CD4-positive, CD25-positive, alpha-beta regulatory T cell (primary cell): ENCODE measurements at places on chromosomes 1 and 21. TPM values are rescaled to one million over a fixed set of nuclear protein-coding genes. Genes with fewer than 3 reads are reported as not detected.

DNA sequence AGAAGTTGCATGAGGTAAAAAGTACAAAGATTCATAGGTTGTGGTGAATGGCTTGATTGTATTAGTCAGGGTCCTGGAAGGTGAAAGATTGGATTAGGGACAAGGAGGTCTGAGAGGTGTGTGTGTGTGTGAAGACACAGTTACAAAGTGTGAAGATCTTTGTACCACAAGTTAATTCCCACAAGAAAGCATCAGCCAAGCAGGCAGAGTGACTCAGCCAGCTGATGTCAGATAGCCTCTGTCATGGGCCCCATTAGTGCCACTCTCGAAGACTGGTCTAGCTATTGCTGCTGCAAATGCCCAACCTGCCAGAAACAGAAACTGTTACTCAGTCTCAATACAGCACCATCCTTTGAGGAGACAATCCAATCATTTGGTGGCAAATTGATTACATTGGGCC, 96.5 kb downstream of the DTL start:
- DNase-seq = no peak

DNA sequence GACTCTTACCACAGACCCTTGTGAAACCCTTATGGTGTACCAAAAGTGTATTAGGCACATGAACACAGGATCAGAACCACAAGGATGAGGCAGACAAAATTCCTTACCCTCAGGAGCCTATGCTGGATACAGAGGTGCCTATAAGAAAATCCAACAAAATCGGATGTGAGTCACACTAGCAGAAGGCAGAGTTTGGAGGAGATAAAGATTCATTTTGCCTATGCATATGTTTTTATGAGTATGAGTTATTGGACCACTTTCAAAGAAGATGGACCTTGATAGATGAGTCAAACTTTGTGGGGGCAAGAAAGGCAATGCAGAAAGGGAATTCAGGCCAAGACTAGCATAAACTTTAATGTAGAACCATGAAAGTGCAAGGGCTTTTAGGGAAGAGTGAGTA, 17.0 kb downstream of the CAMK1G start:
- no peak for DNase-seq

DNA sequence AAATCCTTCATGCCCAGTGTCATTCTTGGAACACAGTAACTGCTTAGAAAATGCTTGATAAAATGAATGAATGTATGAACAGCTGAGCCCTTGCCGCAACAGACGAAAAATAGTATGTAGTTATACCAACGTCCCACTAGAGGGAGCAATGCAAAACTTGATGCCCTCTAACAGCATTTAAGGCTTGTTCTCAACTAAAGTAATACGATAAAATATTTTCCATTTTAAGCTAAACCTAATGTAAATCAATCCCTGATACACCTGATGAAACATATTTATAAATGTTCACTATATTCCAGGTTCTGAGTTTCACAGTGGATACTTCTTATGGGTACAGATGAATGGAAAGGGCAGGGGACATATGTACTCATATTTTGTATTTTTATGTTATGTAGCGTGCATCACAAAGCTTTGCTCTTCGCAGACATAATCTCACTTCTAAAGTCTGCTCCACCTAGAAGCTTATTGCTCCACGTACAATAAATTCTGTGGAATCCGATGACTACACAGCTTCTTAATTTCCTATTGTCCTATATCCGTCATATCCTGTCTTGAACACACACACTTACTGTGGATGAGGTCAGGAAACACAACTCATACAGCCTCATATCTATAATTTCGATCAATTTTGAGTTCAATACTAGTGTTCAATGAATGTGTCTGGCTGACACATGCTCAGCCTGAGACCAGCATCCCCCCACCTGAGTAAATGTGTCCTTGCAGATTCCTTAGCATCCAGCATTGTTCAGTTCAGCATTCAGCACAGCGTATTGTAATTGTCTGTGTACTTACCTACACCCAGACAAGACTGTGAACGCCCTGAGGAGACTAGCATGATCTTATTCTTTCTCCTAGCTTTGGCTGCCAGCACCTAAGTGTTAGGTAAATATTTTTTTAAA, 4.4 kb upstream of the UTP25 start:
- peak; percentile 61 for DNase-seq

DNA sequence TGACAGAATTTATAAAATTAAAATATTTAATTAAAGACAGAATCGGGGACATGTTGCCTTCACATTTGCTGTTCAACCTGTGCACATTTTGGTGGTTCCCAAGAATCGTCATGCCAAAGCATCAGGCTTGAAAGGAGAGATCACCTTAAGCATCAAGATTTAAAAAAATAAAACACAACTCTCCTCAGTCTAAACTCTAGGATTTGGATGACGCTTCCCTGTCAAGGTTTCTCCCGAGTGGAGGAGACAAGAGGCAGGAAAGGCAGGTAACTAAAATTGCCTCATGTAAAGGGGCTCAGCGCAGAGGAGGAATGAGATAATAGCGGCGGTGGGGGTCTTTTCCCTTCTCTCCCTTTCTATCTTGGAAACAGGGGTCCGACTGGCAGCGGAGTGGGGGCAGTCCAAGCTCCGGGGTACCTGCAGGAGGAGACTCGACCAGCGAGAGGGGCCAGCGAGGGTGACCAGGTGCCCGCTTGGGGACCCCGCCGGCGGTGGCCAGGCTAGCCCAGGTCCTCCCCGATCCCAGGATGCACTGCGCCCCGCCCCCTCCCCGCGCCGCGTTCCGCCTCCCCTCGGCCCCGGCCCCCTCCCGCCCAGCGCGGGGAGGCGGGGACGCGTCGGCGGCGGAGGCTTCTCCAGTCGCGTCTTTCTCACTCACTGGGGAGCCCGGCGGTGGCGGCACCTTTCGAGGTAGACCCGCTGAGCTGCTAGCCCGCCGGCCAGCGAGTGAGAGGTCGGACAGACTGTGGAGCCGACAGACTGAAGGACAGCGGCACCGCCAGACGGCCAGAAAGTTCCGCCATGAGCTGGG, at the start of gene FNBP1L:
TSS of gene FNBP1L (plus strand) at position 638 of the 811 bp plus-strand sequence. CDS start at position 802, 164 bp downstream.
- peak; percentile 54 for DNase-seq

DNA sequence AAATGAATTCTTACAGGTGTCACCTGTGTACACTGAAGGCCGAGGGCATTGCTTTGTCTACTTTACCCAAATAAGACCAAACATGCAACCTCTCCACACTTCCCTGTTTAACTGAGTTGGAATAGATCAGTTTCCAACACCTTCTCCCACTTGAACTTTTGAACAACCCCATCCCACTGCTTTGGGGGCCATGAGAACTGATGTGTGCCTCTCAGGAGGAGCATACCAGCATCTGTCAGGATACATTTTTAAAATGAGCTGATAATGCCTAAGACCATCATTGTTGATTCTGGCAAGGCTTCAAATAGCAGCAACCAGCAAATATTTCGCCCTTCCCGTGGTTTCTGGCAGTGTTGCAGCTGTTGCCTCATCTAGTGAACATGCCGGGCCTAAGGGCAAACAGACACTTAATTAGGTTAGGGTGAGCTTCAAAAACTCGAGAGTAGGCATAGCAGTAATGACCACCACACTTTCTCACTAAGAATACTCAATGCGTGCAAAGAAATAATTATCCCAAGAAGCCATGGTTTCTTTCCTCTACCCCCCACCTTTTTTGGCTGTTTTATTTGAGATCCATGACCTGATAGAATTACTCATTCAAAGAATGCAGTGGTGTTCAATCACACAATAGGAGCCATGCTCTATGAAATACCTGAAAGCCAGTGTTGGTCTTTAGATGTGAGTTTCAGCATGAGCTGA, 63.7 kb downstream of the MAP10 start:
- no peak for DNase-seq

HTR6 gene
- not detected for total RNA-seq

FCRL4 gene
- total RNA-seq = not detected

GRCh38 chr21:14383596-14384180, 742 bp upstream of the HSPA13 start:
- peak; percentile 56 for DNase-seq

- DNase-seq = no peak
Measured at GRCh38 chr1:115036814-115037507, 7.3 kb downstream of the TSHB start.

LCE1B gene
- total RNA-seq = not detected

GRCh38 chr1:178692564-178693327, 32.3 kb upstream of the RALGPS2 start:
- DNase-seq = no peak

DNA sequence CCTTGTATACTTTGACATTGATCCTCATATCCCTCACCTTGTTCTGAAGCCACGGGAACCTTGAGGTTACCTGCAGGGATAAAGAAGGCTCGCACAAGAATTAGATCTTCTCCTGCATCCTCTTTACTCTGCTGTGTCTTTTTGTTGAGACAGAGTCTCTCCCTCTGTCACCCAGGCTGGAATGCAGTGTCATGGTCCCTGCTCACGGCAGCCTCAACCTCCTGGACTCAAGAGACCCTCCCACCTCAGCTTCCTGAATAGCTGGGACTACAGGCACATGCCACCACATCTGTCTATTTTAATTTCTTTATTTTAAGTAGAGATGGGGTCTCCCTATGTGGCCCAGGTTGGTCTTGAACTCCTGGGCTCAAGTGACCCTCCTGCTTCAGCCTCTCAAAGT, 134.7 kb downstream of the PTPRC start:
- DNase-seq = no peak

DNA sequence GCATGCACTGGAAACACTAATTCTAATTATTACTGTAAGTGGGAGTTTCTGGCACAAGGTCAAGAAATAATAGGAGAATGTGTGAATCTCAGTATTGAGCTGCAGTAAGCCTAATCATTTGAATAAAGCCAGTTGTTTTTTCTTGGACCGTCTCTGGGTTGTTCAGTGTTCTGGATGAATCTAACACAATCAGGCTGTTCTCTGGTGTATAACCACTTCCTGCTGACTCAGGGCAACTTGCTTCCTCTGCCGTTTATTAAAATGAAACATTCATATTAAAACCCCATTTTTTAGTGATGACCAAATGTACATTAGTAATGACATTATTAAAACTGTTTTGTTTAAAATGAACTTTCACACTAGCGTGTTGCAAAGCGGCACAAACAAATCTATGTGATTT, 273.1 kb upstream of the SNX7 start:
- peak; percentile 53 for DNase-seq

- no peak for DNase-seq
Measured at GRCh38 chr1:23865543-23865930, 2.6 kb downstream of the FUCA1 start.

GRCh38 chr1:173505391-173505790, 28.3 kb downstream of the PRDX6 start:
- DNase-seq = no peak

- no peak for DNase-seq
Measured at GRCh38 chr1:53644496-53644895, 94.5 kb downstream of the GLIS1 start.

- no peak for DNase-seq
Measured at GRCh38 chr1:230233786-230234185, 166.7 kb downstream of the GALNT2 start.

GRCh38 chr1:206925106-206925736, 3.5 kb upstream of the FCMR start:
- DNase-seq = peak; percentile 35

GRCh38 chr1:192303029-192303428, 13.8 kb upstream of the RGS21 start:
- DNase-seq = no peak

OVAAL gene
- not detected for total RNA-seq

DNA sequence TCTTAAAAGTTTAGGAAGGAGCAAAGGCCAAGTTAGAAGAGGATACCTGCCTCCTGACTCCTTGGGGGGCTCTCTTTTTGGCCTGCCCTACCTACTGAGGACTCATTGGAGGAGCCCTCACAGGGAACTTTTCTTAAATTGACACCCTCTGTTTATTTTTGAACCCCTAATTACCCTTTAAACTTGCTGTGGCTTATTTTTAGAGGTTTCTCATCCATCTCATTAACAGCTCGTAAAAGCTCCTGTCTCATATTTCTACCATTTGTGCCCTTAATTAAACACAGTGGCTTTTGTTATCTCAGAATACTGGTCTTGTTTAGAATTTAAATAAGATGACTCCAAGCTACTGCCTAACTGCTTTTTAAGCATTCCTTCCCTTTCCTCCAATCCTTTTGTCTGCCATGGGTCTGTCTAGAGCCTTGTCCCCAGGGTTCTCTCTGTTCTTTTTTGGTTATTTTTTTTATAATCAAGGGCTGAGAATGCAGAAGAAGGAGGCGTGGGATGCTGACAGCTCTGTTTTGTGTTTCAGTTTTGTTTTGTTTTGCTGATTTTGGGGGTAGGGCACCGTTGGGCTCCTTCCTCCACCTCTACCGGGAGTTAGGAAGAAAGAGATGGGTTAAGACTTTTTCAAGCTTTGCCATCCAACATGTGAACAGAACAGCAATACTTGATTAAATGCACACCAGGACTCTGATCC, 78.0 kb downstream of the SYT6 start:
- DNase-seq = no peak

GRCh38 chr21:43012596-43012995, 38.2 kb downstream of the PKNOX1 start:
- DNase-seq = no peak

ADAMTS1 gene
- 0.32 TPM for total RNA-seq

DNA sequence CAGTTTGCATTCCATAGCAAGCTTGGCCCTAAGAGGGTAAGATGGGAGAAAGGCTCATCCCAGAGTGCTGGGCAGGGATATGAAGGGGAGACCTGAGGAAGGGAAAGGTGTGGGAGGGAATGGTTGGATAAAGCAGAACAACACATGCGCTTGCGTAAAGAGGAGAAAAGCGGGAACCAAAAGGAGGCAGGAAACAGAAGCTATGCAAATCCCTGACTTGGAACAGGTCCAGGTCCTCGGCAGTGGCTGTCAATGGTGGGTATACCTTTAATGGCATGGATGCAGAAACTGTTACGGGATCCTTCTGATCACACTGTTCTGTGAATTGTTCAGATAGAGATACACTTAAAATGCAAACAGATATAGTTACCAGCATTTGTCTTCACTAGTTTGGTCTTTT, 455.6 kb downstream of the SIPA1L2 start:
- no peak for DNase-seq

GRCh38 chr1:14706631-14707030, 108.1 kb downstream of the KAZN start:
- DNase-seq = no peak
